ENCODE measurements at places on chromosomes 16 and 17.

DNA sequence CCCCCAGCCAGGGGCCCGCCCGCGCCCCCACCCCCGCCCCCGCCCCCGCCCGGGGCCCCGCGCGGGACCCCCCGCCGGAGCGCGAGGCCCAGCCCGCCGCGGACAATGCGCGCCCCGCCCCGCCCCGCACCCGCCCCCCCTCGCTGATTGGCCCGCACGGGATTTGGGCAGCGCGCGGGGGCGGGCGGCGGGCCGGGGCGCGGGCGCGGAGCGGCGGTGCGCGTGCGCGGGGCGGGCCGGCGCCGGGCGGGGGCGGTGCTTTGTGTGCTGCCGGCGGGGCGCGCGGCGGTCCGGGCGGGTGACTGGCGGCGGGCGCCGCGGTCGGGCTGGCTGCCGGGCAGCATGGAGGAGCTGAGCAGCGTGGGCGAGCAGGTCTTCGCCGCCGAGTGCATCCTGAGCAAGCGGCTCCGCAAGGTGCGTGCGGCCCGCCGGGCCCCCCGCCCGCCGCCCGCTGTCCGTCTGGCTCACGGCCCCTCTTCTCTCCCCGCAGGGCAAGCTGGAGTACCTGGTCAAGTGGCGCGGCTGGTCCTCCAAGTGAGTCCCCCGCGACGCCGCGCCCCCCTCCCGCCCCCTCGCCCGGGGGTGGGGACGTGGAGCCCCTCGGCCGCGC, at the start of gene CBX2:
Gene CBX2 (plus strand): TSS at position 255 of the 610 bp plus-strand sequence. CDS start 88 bp downstream, at position 343.
- peak; percentile 75 for ATAC-seq

GRCh38 chr16:85153656-85154091, 41.4 kb upstream of the CIBAR2 start:
- ATAC-seq, result no peak

DNA sequence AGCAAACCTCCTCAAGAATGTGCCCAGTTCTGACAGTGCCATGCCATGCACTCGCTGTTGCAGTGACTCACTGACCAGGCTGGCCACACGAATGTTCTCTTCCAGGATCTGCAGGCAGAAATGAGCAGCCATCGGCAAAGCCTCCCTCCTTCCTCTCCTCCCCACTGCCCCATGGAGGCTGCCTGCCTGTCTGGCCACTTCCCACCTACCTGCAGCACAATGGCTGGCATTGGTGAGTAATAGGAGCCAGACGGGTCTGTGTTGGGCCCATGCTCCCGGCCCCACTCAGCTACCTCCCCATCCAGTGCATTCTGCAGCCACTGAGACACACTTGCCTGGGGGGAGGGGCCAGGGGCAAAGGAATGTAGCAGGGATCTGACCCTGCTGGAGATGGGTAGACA, 2.8 kb upstream of the MATCAP1 start:
- no peak for ATAC-seq

- ATAC-seq, result no peak
These were observed 8.5 kb downstream of the HS3ST6 start for GRCh38 chr16:1909561-1910231.

GRCh38 chr17:55580596-55581133, 69.4 kb upstream of the SMIM36 start:
- ATAC-seq, result no peak

DNA sequence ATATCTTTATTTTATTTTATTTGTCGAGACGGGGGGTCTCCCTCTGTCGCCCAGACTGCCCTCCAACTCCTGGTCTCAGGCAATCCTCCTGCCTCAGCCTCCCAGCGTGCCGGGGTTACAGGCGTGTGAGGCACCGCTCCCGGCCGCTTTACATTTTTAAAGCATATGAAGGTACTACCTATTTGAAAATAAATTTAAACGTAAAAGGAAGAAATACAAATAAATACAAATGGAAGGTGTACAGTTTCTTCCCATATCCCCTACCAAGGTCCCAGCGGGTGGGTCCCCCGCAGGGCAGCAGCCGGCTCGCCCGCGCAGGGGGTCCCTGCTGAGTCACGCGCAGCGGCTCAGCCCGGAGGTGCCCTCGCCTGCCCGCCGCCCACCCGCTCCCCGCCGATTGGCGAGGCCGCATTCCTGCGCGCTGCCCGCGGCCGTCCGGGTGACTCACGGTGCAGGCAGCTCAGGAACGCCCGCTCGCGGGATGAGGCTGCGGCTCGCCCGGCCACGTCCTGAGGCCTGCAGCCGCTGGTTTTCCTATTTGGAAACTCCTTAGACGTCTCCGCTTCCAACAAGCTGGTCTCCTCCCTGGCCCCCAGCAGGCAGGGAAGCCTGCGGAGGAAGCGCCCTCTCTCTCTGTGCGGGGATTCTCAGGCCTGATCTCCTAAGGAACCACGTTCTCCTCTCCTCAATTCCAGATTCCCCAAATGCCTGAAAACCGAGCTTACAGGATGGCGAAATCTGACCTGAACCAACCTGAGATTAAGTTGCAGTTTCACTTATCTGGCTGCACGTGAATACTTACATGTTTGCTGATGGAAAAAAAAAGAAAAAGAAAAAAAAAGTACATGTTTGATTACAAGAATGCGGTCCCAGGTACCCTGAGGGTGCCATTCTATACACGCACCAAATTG, 54.8 kb upstream of the MAP3K14 start:
- peak; percentile 90 for ATAC-seq

- ATAC-seq, result no peak
These were observed 19.1 kb upstream of the HEXD start for GRCh38 chr17:82399041-82399441.

GRCh38 chr17:42287977-42288802, at the start of gene STAT5A:
STAT5A (plus strand) TSS chr17:42288498; CDS start chr17:42289412, 914 bp downstream.
- ATAC-seq, result peak; percentile 87

DNA sequence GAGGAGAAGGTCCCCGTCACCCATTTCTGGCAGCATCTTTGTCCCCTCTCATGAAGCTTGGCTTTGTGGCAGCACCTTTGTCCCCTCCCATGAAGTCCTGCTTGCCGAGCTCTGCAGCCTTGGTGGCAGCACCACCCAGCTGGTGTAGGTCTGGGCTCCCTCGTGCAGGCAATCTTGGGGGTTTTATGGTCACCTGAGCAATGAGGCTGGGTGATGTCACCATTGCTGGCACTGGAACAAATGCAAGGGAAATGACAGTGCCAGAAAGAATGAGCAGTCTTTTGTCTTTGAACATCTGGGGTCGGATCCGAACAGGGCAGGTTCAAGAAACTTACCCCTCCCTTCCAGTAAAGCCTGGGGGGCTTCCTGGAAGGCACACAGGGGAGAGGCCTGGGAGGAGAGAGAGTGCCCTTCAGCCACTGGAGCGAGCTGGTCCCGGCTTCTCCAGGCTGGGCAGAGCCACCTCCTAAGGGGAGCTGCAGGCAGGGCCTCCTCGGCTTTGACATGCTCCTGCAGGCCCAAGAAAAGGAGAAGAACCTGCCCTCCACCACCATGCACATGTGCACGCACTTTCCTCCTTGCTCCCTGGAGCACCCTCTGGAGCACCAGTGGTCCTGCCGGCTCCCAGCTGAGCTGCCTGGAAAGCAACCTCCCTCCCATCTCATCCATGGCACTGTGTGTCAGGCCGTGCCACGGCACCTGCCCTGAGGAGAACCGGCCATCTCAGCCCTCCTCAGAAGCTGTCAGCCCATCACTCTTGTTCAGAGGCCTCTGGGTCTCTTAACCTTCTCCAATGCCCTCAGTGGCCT, 16.0 kb downstream of the BTBD17 start:
- peak; percentile 40 for ATAC-seq

- peak; percentile 50 for ATAC-seq
These were observed 727 bp upstream of the TENT4B start for GRCh38 chr16:50152351-50152806.

DNA sequence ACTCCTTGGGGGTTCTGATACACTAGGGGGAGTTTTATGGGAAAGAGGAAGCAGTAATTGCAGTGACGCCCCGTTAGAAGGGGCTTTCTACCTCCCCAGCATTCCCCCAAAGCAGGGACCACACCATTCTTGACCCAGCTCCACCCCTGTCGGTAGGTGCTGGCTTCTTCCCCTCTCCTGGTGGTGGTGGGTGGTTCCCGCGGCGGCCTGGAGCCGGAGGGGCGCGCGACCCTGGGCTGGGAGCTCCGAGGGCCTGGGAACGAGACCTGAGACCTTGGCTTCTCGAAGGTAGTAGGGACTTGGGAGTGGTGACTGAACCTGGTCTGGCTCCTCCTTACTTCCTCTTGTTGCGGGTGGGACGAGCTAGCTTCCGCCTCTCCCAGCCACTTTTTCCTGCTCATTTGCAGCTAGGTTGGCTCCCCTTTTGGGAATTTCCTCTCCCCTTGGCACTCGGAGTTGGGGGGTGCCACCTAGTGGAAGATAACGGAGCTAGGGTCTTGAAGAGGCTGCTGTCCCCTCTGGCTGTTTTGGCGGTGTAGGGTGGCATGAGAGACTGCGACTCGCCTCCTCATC, 438 bp downstream of the GRN start:
- peak; percentile 24 for ATAC-seq

GRCh38 chr16:4345836-4346781, 5.0 kb downstream of the PAM16 start:
- ATAC-seq, result no peak

- peak; percentile 73 for ATAC-seq
These were observed 31.7 kb downstream of the SOCS1 start for GRCh38 chr16:11224096-11224893.

DNA sequence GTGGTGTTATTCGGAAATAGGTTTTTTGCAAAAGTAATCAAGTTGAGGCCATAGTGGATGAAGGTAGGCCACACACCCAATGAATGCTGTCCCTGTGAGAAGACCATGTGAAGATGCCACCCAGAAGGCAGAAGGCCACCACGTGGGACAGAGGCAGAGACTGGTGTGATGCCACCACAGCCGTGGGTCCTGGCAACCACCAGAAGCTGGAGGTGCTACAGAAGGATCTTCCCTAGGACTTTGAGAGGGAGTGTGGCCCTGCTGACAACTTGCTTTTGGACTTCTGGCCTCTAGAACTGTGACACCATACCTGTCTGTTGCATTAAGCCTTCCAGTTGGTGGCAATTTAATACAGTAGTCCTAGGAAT, 49.3 kb downstream of the RMI2 start:
- ATAC-seq, result no peak

- ATAC-seq, result no peak
These were observed 15.5 kb upstream of the CDH15 start for GRCh38 chr16:89155851-89156739.

GRCh38 chr16:12366313-12366712, 389.8 kb downstream of the SNX29 start:
- ATAC-seq, result no peak

- no peak for ATAC-seq
These were observed 26.6 kb upstream of the ST6GALNAC1 start for GRCh38 chr17:76670020-76670717.

GRCh38 chr17:49468811-49469385, 26.2 kb upstream of the NGFR start:
- no peak for ATAC-seq

DNA sequence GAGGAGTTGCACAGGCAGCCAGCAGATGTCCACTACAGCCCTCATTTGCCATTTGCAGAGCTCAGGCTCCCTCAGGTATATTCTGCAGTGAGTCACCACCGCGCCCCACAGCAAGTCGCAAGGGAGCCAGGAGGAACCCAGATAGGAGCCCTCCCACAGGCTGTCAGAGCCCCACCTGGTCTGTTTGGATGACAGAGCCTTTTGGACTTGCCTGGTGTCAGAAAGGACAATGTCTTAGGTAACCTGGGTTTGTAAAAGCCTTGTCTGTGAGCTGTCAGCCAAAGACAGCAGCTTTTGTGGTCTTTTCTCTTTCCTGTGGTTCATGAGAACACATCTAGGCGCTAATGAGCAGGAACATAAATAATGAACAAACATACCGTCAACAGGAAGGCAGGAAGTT, 70.9 kb downstream of the GNAO1 start:
- ATAC-seq, result peak; percentile 79

GRCh38 chr16:5430598-5430997, 333.0 kb upstream of the EEF2KMT start:
- ATAC-seq, result no peak

GRCh38 chr16:19737306-19738038, 19.4 kb downstream of the IQCK start:
- ATAC-seq, result no peak

GRCh38 chr17:39952680-39953470, 9.9 kb upstream of the GSDMA start:
- ATAC-seq, result peak; percentile 94

DNA sequence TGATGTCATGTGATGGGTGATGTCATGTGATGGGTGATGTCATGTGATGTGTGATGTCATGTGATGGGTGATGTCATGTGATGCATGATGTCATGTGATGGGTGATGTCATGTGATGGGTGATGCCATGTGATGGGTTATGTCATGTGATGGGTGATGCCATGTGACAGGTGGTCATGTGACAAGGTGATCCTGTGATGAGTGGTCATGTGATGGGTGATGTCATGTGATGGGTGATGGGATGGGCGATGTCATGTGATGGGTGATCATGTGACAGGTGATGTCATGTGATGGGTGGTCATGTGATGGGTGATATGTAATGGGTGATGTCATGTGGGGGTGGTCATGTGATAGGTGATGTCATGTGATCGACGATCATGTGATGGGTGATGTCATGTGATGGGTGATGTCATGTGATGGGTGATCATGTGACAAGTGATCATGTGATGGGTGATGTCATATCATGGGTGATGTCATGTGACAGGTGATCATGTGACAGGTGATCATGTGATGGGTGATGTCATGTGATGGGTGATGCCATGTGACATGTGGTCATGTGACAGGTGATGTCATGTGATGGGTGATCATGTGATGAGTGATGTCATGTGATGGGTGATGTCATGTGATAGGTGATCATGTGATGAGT, 17.2 kb downstream of the CD300LB start:
- ATAC-seq, result no peak

GRCh38 chr17:73652886-73653480, 8.7 kb upstream of the SDK2 start:
- ATAC-seq, result no peak

GRCh38 chr17:42817866-42818265, 6.2 kb downstream of the BECN1 start:
- ATAC-seq, result no peak

GRCh38 chr17:35914354-35914753, 16.2 kb downstream of the RDM1 start:
- no peak for ATAC-seq

GRCh38 chr17:76378548-76379274, 5.7 kb upstream of the SPHK1 start:
- no peak for ATAC-seq
